ENCODE measurements at places on chromosomes 5 and 9.
A peak's percentile ranks its signal among the peaks of the same experiment; 100 is the strongest.

- no peak for DNase-seq
Observed at GRCh38 chr5:75524071-75524470, 12.4 kb downstream of the POLK start.

DNA sequence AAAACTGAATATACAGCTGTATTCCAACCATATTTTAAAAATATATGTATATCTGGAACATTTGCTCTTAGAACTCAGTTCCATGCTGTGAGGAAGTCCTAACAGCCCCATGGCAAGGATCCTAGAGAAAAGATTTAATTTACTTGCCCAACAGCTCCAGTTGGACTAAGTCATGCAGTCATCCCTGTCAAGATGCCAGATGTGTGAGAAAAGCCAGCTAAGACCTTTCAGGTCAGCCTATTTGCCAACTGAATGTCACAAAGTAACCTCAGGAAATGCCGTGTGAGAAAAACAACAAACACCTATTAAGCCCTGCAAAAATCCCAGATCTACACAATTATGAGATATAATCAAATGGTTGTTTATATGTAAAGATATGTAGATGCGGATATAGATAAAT is 416.3 kb downstream of the NR2F1-AS1 start:
- peak; percentile 61 for DNase-seq

DNA sequence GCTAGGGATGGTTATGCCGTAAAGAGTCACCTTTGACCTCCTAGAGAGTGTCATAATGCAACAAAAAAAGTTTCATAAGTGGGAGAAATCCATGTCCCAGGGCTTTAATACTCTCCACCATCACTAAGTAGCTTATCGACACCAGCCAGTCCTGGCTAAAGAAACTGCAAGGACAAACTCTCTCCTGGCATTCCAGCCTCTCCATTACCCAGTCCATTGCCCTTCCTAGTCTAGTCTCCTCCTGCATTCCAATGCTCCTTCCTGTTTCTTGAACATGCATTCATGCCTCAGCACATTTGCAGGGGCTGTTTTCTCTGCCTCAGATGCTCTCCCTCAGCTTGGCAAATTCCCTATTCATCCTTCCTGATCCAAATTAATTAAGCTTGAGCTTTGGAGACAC is 364.1 kb downstream of the BRINP1 start:
- DNase-seq, result peak; percentile 43

DNA sequence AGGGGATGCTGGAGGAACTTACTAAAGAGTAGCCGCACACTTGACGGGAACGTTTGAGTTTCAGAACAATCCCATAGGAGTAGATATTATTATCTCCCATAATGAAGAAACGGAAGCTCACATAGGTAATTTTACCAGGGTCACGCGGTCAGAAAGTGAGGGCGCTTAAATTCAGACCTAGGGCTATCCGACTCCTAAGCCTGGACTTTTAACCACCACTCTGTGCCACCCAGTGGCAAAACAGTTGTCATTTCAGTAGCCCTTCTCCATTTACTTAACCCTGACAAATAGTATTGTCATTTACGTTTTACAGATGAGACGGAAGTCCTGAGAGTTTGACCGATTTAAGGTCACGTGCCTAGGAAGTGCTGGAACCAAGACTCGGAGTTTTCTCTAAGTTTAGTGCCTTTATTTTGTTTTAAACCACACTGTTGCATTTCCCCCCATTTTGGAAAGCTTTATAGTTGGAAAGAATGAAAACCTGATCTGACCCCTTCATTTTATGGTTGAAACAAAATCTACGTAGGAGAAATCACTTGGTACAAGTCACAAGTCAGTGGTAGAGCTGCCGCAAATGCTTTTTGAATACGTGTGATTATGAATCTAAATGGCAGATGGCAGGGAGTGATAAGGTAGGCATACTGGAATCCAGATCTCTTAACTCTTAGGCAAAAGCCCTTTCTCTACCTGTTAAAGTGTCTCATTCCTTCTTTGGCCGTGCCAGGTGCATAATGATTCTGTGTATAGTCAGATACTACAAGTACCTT is 650 bp downstream of the MRRF start:
- peak; percentile 7 for DNase-seq

- DNase-seq, result peak; percentile 76
Observed at GRCh38 chr5:128228008-128228407, 144.4 kb downstream of the SLC12A2 start.

DNA sequence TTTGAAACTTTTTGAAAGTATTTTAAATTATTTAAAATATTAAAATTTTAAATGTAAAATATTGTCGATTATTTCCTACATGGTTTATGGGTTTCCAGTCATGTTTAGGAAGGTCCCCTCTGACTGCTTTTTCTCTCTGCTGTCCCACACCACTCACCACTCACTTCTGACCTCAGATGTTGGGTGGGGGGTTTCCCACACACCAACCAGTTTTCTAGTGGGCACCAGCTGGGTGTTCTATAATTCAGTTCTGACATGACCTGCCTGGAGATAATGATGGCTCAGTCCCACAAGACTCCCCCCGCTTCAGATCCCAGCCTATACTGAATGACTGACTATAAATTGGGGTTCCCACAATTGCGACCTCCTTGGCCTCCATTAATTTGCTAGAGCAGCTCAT is 310.4 kb downstream of the GADD45G start:
- DNase-seq, result no peak

DNA sequence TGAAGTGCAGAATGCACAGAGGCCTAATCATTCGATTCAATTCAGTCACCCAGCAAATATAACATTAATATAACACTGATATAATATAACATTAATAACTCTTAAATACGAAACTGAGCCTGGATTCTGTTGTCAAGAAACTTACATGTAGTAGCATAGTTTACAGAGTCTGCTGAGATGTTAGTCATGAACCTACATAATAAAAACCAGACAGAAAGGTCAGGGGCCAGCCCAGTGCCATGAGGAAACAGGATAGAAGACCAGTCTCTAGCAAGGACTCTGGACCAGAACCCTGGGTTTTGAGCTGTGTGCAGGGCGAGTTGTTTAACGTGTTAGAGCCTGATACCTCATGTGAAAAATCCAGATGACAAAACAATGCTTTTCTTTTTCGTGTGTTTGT is 234.7 kb downstream of the NR2F1-AS1 start:
- DNase-seq, result no peak

- DNase-seq, result no peak
Observed at GRCh38 chr5:104172976-104173375, 610.4 kb upstream of the NUDT12 start.

DNA sequence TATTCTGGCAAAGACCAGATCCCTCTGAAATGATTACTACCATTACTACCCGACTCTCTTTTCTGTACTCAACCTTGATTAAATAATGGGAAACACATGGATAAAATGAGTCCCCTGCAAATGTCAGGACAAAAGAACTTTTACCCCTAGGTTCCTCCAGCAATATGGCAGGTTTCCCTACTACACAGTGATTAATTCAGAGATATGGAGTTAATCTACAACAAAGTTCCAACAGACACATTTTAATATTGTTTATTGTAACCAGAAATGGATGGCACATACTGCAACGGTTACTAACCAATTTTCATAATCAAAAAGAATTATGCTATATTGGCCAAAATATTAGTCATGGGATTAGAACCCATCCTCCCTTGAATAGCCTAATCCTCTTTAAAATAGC is 294.8 kb downstream of the ATPSCKMT start:
- no peak for DNase-seq

DNA sequence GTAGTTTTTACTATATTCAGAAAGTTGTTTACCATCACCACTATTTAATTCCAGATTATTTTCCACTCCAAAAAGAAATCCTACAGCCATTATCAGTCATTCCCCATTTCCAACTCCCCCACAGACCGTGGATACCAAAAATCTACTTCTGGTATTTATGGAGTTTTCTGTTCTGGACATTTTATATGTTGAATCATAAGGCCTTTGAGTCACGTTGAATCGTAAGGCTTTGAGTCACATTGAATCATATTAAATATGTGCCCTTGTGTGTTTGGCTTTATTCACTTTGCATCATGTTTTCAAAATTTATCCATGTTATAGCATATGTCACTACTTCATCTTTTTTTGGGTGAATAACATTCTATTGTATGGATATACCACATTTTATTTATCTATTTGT is 454.1 kb upstream of the NUDT12 start:
- DNase-seq, result no peak

DNA sequence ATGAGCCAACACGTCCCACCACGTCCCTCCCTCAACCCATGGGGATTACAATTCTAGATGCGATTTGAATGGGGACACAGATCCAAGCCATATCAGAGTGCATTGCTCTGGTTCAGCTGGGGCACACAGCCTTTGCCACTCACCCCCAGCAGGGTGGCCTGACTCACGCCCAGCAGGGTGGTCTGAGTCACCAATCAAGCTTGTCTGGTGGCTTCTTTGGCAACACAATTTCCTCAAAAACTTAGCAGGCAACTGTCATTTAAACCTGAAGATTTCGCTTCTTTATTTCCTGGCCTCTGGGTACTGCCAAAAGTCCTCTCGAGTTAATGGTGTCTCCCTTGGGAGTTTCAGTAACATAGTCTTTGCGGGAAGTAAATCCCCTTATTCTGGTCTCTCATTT is 16.3 kb upstream of the SEMA5A start:
- no peak for DNase-seq

DNA sequence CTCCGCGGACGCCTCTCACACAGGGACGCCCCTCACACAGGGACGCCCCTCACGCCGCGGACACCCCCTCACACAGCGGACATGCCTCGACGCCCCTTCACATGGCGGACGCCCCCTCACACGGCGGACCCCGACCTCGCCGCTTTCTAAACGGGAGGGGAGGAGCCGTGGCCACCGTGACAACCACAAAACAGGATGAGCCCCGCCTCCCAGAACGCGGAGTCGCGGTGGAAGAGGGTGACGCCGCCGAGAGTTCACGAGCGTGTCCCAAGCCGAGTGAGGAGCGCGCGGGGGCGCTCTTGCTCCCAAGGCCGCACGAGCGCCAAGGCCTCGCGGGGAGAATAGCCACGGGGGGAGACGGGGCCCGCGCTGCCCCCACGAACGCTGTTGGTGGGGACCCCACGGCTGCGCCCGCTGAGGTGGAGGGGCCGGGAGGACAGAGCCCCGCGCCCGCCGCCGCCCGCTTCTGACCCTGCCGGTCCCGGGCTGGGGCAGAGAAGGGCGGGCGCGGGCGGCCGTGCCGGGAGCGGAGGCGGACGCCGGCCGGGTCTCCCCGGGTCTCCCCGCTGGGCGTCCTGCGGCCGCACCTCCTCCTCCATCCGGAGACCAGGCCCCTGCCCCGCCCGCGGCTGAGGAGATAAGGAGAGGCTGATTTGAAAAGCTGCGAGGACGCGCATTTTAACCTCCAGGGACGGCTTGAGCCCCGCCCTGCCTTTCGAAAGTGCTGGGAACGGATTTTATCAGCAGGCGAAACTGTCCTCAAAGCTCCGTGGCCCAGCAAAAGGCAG is 3.9 kb upstream of the NKD2 start:
- DNase-seq, result no peak

- no peak for DNase-seq
Observed at GRCh38 chr9:127904561-127905003, 5.2 kb upstream of the ST6GALNAC6 start.

DNA sequence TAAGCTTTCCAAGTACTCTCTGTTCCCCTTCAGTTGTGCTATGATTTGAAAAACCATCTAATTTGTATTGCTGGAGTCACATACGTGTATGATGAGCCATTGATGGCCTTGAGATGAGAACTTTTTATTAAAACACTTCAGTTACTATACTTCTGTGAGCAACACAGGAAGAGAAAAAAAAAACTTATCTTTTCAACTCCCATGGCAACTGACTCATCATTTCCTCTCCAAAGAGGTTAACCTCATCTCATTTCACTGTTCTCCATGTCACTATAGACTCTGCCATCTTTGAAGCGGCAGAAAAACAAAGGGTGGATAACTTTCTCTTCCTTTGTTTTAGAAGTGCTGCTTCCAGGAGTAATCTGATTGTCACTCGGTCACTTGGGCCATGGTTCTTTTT is 104.3 kb upstream of the PCSK1 start:
- DNase-seq, result peak; percentile 16

GRCh38 chr9:96413302-96414221 is 4.6 kb downstream of the ZNF367 start:
- DNase-seq, result no peak

GRCh38 chr9:113875459-113876150 is 504 bp upstream of the ZNF618 start:
- DNase-seq, result no peak
